SHP77 (cell line): ENCODE measurements at places on chromosomes 6 and 20.
A peak's percentile ranks its signal among the peaks of the same experiment; 100 is the strongest.

DNA sequence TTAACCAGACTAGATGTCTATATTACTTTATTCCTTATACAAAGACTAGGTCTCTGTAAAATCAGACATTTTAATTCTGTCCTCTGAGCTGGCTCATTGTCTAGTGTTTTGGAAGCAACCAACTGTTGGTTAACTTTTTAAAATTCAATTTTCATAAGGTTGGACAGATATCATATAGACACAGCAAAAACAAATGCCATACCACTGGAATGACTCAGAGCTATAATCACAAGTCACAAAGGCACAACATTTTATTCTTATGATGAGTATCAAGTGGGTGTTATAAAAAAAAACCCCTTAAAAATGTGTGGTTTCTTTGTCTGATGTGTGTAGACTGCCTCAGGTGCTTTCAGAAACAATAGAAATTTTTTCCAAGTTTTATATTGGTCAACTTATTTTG, 296.2 kb upstream of the MARCKS start:
- no peak for DNase-seq

GRCh38 chr6:28357036-28357435, 7.3 kb downstream of the ZKSCAN3 start:
- peak; percentile 55 for DNase-seq

GRCh38 chr6:69294407-69294806, 502.4 kb downstream of the LMBRD1 start:
- DNase-seq: no peak

DNA sequence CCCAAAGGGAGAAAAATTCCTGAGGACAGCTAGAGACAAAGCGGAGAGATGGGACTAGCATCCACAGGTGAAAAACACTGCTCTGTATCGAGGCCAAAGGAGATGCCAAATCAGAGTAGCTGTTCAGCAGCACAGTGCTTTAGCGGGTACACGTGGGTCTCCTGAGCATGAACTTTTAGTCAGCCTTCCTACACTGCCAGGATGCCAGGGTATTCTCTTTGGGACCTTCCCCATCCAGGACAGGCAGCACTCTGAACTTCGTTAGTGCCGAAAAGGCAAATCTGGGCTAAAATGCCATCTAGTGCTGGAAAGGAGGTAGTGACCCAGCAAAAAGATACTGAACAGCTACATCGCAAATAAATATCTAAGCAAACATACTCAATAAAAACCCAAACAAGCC, 64.9 kb downstream of the C6orf58 start:
- peak; percentile 23 for DNase-seq

DNA sequence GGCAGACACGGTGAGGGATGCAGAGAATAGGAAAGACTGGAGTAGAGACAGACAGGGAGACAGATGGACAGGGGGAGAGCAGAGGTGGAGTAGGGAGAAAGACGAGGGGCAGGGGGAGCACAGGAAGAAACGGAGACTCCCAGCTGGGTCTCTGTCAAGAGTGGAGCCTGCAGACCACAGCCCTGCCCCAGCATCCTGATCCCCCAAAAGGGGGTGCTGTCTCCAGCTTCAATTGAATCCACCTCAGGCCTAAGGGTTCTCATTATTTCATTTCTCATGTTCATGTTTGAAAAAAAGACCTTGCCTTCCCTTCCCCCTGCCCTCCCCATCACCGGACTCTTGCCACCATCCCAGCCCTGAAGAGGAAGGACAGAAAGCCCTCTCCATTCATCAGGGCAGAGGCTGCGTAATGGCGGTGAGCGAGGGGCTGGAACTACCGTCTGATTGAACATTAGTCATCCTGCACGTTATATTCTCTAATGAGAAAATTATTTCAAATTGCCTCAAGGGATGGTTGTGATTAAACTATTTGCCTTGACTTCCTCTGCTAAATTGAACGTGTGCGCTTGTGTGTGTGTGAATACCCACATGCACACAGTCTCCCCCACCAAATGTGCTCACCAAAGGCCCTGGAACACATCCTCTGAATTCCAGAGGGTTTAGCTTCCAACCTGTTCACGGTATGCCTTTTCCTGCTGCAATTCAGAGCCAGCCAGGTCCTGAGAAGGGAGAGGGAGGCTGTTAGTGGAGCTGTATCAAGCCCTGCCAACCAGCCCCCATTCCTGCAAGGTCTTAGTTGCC, 98.3 kb downstream of the CDC5L start:
- DNase-seq: no peak

DNA sequence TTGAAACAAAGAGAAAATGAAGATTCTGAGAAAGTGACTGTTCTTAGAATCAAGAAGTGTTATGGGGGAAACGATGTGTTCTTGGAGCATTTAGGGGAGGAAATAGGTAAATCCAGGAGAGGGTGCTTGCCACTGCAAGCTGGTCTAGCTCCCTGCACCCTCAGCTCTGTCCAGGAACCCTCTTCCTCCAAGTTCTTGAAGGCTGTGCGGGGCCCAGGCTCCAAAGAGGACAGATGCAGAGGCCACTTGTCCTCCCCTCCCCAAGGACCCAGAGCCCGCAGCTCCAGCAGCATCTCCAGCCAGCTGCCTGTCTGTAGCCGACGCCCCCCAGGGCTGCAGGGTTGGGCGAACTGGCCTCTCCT, 87.9 kb downstream of the CDC5L start:
- no peak for DNase-seq

DNA sequence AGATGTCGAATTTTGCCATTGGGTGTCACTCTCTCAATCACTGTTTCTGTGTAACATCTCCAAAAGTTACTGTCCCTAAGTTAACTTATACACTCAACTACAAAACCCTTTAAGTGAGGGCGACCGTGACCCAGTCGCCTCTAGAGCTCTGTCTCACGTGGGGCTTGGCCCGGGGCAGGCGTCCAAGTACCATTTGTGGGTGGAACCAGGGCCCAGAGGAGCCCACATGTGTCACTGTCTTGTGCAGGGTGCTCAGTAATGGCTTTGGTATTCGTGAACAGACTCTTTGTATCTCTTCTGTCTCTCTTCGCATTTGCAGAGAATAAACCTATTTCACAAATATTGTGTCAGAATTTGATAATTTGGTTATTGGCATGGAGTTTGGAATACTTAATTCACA, 109.9 kb upstream of the THBS2 start:
- no peak for DNase-seq

- DNase-seq: peak; percentile 52
These were observed 138.7 kb downstream of the FOXO3 start for GRCh38 chr6:108699290-108700041.

DNA sequence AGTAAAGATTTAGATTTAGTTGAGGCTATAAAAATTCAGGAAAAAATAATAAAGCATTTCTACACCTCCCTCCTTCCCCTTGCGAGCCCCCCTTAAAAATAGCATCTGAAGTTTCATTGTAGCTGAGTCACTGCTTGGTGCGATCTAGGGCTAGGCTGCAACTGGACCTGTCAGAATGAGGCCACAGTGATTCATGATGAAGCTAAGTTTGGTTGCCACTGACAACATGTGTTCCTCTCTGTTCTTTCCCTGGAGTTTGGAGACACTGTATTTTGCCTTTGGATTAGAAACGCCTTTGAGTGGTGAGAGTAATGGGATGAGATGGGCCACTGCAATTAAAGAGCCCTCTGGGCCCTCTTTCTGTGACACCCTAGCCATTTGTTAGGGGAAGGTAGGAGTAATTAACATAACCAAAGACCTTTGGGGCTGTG, 334.1 kb downstream of the NRN1 start:
- no peak for DNase-seq

DNA sequence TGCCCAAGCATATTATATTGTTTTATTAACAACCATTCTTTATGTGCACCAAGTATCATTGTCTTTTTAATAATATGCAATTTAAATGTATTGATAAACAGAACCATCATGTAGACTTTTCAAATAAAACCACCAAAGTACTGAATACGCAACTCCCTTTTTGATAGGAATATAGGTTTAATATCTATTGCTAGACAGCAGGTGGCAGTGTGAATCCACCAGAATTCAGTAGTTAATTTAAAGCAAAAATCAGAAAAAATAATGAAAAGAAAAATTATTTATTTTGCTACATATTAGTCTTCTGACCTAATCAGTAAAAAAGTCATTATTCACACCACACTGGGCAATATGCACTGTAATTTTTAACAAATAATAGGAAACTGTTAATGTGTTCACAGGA, 143.7 kb downstream of the KLHL32 start:
- DNase-seq: no peak

- no peak for DNase-seq
These were observed 71.2 kb downstream of the PDE7B start for GRCh38 chr6:135922746-135923145.

- DNase-seq: no peak
These were observed 17.8 kb upstream of the CST9L start for GRCh38 chr20:23585808-23586734.

DNA sequence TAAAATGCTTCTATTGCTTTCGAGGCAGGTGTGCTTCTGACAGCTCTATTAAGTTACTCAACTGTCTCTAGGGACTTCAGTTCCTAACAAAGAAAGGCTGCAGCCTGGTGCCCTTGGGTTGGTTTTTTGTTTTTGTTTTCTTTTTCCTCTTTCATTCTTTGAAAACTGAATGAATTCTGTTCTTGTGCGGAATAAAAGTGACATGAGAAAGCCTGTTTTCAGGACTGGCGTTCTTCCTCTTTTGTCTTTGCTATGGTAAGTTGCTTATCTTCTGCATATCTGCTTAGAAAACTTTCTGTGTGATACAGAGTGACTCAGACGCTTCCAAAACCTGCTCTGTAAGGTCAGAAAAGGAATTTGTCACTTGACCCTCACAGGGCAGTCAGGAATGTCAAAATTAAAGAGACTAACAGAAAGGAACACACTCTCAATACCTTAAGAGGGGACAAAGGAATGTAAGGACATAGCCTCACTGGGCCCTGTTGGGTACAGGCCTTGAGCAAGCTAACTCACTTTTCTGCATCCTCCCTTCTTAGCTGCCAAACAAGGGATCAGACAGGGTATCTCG, 56.2 kb upstream of the NHSL1 start:
- DNase-seq: no peak

GRCh38 chr20:59559024-59559817, 45.1 kb upstream of the PHACTR3 start:
- no peak for DNase-seq

- DNase-seq: no peak
These were observed 143.2 kb downstream of the PTCHD4 start for GRCh38 chr6:47967843-47968242.

GRCh38 chr6:146169872-146170271, 141.0 kb downstream of the GRM1 start:
- no peak for DNase-seq

DNA sequence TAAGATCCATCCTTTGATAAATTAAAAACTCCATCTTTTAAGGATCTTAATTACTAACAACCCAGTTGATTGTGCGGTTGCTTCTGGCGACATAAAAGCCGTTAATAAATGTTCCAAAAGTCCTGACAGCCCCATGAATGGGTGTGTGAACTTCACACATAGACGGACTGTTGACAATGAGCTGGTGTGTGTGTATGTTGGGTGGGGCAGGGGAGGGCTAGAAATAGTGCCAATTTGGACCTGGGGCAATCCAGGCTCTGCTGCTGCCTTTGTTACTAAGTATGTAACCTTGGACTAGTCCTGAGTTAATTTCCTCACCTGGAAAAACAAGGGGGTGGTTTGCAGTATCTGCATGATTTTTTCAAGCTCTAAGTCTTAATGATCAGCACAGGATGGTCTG, 4.2 kb downstream of the MAS1 start:
- no peak for DNase-seq

DNA sequence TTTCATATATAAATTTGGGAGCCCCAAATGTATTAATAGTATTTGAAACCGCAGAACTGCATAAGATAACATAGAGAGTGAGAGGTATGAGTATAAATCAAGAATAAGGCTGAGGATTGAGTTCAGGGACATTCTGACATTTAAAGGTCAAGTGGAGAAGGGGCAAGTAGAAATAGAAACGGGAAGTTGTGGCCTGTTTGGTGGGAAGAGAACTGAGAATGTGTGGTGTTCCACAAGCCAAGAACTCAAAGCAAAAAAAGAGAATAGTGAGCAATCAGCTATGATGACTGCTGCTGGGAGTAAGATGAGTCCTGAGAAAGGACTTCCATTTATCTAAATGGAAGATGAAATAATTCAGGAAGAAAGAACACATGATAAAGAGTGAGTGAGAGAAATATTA, 418.4 kb downstream of the CD109 start:
- no peak for DNase-seq

GRCh38 chr6:1525364-1526038, 84.2 kb upstream of the FOXC1 start:
- no peak for DNase-seq

DNA sequence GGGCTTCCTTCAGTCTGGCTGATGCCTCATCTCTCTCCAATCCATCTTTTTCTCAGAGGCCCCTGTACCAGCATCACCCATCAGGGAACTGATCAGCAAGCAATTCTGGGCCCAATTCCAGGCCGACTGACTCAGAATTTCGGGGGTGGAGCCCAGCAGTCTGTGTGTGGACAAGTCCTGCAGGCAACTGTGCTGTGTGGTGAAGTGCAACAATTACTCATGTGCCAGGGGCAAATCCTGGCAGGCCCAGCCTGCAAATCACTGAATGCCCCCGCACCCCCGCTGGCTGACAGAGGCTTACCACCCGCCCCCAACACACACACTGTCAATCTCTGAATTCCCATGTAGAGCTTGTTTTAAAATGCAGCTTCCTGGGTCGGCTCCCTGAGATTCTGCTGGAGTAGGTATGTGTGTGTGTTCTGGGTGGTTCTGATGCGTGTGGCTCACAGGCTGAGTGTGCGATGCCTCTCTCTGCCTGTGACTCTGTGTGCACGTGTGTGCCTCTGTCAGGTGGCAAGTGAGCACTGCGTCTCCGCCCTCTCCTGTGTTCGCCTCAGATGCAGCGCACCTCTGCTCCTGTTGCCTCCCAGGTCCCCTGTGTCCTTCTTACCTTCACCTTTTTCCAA, 45.4 kb downstream of the SSR1 start:
- no peak for DNase-seq

DNA sequence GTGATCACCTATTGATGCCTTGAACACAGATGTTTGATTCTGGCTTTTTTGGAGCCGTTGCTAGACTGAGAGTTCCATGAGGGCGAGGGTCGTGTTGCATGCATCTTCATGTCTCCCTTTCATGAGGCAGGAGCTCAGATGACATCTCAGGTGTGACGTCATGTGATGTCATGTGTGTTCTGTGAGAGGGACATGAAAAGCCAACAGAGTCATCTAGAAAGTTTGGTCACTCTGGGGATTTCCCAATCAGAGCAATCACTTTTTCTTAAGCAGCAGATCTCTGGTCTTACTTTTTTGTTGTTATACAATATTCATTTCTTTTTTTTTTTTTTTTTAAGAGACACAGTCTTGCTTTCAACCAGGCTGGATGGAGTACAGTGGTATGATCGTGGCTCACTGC, 411.8 kb downstream of the PREX1 start:
- no peak for DNase-seq

GRCh38 chr20:19964289-19965265, 52.6 kb upstream of the NAA20 start:
- peak; percentile 14 for DNase-seq

- DNase-seq: no peak
These were observed 114.0 kb downstream of the MYO6 start for GRCh38 chr6:75863001-75863400.
